ENCODE measurements at places on chromosomes 11 and 22.
A peak's percentile ranks its signal among the peaks of the same experiment; 100 is the strongest.

GRCh38 chr22:22818861-22819855 lies 68.5 kb upstream of the IGLL5 start:
- no peak for DNase-seq

DNA sequence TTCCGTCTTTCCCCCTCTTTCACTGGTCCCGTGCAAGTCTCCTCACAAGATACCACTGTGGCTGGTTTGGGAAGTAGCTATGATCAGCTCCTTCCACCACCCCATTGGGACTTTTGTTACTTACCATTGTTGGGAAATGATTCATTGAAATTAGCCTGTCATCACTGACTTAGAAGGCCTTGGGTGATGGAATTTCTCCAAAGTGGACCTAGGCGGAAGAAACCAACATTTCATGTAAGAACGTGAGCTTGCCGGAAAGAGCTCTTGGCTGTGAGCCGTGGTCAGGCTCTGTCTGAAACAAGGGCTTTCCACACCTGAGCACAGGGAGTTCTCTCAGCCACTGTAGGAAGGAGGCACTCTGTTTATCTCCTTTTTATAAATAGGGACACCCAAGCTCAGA lies 23.5 kb upstream of the CRYBB3 start:
- DNase-seq: no peak

DNA sequence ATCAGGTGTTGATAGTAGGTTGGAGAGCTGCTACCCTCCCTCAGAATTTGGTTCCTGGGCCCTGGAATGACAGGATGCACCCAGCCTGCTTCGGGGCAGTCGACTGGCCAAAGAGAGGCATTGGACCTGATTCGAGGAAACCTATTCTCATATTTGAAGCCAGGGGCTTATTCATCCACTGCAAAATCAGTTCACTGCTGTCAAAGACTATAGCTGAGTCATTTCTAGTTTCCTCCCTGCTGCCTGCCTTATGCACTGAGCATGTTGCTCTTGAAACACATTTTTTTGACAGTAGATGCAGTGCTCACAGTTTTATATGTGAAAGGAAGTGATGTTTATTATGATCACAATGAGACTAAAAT lies 565.4 kb downstream of the ETS1 start:
- DNase-seq: no peak

DNA sequence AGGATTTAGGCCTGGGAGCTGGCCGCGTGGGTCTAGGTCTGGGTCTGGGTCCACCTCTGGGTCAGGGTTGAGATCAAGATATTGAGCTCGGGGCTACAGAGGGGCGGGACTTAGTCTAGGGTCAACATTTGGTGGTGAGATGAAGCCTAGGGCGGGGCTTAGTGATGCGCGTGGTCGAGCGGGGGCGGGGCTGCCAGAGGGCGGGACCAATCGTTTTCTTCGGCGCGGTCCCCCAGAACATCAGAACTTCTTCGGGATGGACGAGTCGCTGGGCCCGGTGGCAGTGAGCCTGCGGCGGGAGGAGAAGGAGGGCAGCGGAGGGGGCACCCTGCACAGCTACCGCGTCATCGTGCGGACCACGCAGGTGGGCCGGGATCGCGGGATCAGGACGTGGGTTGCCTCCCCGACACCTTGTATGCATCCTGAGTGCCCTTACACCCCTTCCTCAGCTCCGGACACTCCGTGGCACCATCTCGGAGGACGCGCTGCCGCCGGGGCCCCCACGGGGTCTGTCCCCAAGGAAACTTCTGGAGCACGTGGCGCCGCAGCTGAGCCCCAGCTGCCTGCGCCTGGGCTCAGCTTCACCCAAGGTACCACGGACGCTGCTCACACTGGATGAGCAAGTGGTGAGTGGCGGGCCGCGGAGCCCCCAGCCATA lies 4.2 kb downstream of the SIPA1 start:
- no peak for DNase-seq

- no peak for DNase-seq
Measured at GRCh38 chr11:66800720-66801428, 42.4 kb upstream of the RCE1 start.

- DNase-seq: no peak
Measured at GRCh38 chr11:34972892-34973291, 56.5 kb downstream of the PDHX start.

GRCh38 chr11:64870893-64871466 lies 7.4 kb downstream of the EHD1 start:
- DNase-seq: no peak

DNA sequence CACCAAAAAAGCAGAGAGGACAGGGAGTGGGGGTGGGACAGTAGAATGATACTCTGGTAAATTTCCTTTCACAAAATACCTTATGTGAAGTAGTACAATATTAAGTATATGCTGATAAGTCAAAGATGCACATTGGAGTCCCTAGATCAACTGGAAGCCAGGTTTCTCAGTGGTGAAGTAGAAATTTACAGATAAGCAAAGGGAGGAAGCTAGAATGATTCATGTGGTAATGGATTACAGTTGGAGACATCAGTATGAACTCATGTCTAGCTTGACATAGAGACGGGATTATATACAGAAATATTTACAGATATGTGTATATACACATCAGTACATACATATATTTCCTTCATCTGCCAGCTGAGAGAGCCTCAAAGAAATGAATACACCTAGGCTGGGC lies 21.5 kb downstream of the PLEKHB1 start:
- DNase-seq: no peak

GRCh38 chr11:118184784-118185579 lies 8.5 kb upstream of the SCN2B start:
- no peak for DNase-seq

- DNase-seq: no peak
Measured at GRCh38 chr11:125376117-125376516, 119.9 kb downstream of the FEZ1 start.

DNA sequence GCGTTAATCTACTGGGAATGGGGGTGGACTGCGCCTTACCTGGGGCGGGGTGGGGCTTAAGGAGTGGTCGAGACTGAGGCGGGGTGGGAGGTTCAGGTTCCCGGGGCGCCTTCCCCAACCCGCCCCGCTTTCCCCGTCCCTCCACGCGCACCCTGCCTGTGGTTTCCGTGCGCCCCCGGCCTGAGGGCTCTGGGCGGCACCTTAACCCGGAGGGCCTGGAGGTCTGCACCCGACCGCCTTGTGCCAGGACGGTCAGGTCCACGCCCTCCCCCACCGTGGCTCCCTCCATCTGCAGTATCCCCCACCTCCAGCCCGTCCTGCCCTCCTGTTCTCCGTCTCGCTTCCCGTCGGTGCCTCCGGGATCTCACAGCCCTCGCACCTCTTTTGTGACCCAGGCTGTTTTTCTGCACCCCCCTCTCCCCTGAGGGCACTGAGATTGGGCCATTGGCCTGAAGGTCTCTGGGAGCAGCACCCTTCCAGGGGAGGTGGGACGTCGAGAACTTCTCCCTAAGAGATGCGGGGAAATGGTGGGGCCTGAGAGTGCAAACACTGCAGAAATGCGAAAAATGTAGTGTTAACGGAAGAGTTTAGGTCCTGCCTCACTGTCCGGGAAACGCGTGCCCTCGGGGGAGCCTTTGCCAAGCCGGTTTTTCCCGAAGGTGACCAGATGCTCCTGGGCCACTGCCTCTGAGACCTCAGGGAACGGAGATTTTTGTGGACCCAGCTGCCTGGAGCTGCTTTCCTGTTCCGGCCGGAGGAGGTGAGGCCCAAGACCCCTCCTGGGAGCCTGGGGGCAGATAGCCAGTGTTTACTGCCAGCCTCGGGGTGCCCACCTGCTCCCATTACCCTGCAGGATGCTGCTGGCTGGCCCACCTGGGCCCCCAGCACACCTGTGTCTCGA lies 1.2 kb upstream of the ASCL2 start:
- DNase-seq: peak; percentile 57

GRCh38 chr11:71184421-71185210 lies 67.8 kb downstream of the SHANK2 start:
- DNase-seq: no peak

DNA sequence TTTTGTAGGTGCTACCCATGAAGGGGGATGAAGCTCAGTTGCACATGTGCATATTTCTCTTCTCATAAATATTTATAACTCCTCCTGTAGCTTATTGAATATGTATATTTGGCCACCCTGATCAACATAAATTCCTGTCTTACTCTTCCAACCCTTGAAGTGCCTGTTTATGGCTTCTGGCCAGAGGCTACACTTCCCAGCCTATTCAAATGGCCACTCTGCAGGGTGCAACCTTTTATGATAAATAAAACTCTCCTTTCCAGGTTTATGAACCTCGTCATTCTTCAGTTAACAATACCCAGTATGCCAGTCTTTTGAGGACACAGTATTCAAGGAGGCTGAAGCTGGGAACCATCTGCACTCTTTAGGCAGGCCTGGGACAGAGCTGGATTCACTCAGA lies 2.6 kb upstream of the RTL6 start:
- DNase-seq: no peak

GRCh38 chr11:79095424-79095823 lies 345.4 kb downstream of the TENM4 start:
- no peak for DNase-seq

- no peak for DNase-seq
Measured at GRCh38 chr11:19316434-19316833, 75.7 kb upstream of the E2F8 start.
